ENCODE measurements at places on chromosomes 16 and 17.

- DNase-seq, result no peak
These were observed 10.9 kb upstream of the AMFR start for GRCh38 chr16:56436258-56436657.

DNA sequence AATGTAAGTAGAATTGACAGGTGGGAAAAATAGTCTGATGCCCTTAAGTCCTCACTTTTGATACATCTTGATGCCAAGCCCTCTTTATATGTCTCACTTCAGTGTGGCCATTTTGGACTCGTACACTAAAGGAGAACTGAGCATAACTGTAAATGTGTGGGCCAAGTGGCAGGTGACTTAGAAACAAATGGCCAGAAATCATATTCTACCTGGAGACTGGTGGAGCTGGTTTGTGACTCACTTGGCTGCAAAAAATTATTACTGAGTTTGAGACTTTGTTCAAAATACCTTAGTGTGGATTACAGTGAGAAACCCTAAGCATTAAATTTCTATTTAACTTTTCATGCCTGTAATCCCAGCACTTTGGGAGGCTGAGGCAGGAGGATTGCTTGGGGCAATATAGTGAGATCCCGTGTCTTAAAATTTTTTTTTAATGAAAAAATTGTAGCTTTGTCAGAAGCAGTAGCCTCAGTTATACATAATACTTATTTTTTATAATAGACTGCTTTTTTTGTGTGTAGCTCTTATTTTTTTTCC lies 5.0 kb downstream of the HAPSTR1 start:
- no peak for DNase-seq

- no peak for DNase-seq
These were observed 6.3 kb upstream of the CEP131 start for GRCh38 chr17:81228834-81229665.

DNA sequence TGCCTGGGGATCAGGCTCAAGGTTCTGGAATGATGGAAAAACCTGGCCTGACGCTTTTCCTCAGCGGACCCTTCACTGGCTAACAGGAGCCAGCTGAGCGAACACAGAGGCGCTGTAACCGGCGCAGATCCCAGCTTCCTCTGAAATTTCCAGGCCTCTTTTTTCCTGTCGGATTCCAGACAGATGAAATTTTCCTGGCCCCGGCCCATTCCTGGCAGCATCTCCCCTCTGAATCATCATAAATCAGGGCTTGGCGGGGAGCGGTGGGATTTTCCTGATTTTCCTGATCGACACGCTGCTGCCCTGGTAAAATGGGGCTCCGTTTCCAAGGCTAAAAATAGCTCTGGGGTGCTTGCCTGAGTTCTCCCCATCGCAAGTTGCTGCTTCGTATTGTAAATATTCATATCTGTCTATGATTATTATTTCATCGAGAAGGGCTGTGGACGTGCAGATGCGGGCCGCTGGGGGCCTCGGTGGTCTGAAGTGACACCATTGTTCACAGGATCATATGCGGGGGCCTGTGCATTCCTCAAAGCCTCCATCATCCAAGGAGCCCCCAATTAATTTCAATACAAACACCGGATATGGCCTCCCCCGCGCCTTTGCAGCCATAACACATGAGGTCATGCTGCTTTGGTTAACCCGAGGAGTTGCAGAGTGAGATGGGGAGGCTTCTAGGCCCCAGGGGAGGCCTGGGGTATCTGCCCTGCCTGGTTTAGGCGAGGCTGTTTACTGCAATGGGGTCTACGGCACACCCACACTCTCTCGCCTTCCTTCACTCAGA lies 45.8 kb upstream of the ETV4 start:
- peak; percentile 43 for DNase-seq

- no peak for DNase-seq
These were observed 165.7 kb downstream of the SHISA6 start for GRCh38 chr17:11406716-11407115.

GRCh38 chr17:32659419-32659842 lies 172.6 kb downstream of the CDK5R1 start:
- peak; percentile 86 for DNase-seq

DNA sequence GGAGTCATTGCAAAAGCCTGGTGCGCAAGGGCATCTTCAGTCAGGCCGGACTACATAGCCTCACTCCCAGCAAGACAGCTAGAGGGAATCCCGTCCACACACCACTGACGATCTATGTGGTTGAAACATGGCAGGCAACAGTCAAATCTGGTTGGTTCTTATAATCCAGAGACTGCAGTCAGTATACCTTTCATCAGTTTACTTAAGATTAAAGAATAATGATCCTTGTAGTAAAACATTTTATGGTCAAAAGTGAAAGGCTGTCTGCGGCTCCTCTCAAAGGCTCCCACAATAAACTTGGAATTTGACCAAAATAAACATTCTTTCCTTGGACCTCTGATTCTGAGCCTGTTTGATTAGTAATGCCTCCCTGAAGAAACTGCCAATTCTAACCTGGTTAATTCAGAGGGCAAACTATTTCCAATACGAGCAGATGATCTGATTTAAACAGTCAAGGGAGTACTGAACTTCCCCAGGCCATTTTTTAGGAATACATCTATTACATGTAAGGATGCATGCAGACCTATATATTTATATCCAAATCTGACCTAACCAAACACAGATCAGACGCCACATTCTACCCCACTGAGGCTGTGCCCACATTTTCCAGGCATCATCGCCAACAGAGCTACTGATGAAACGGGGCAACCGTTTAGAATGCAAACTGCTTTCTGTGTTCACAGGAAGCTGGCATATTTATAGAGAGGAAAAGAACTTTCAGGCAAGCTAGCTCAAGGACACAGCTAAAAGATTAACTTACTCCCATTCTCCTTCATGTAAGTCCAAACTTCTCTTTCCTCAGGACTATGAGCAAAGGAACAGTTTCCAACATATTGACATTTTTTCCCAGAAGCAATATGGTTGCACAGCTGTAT lies 15.3 kb upstream of the TXNDC11 start:
- peak; percentile 92 for DNase-seq

GRCh38 chr17:30505868-30506417 lies 28.7 kb downstream of the GOSR1 start:
- DNase-seq, result no peak

DNA sequence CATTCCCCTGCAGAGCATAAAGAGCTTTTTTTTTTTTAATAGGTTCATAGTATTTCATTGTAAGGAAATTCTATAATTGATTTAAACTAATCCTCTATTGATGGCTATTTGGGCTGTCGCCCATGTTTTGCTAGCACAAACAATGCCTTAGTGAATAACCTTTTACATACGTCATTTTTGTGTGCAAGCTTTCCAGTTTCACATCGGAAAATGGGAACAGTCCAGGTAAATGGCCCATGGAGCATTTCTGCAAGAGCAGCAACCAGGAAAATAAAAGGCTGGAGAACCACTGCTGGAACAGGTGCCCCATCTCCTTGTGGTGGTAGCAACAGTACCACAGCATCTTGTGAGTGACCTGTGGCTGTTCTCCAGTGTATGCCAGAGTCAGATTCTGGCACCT lies 48.6 kb downstream of the CDH1 start:
- DNase-seq, result no peak

DNA sequence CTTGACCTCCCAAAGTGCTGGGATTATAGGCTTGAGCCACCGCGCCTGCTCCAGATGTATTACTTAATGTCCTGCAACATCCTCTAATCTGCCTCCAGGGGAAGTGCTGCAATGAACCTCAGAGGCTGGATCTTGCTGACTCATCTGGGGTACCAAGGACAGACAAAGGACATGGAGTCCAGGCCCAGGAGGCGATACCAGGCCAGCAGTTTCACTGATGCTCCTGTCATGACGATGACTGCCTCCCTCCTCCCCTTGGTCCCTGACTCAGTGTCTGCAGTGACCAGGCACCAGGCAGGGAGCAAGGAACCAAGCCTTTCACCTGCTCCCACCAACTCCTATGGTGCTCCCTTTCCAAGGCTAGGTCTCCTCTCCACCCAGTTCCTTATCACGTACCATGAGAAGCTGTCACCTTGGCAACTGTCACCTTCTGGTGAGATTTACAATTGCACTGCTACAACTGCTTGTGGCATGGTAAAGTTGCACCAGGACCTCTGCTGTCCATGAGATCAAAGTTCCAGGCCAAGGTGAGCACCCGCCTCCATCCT lies 21.6 kb upstream of the PHOSPHO1 start:
- peak; percentile 62 for DNase-seq

GRCh38 chr17:2990396-2990795 lies 73.0 kb downstream of the OR1D5 start:
- DNase-seq, result no peak

DNA sequence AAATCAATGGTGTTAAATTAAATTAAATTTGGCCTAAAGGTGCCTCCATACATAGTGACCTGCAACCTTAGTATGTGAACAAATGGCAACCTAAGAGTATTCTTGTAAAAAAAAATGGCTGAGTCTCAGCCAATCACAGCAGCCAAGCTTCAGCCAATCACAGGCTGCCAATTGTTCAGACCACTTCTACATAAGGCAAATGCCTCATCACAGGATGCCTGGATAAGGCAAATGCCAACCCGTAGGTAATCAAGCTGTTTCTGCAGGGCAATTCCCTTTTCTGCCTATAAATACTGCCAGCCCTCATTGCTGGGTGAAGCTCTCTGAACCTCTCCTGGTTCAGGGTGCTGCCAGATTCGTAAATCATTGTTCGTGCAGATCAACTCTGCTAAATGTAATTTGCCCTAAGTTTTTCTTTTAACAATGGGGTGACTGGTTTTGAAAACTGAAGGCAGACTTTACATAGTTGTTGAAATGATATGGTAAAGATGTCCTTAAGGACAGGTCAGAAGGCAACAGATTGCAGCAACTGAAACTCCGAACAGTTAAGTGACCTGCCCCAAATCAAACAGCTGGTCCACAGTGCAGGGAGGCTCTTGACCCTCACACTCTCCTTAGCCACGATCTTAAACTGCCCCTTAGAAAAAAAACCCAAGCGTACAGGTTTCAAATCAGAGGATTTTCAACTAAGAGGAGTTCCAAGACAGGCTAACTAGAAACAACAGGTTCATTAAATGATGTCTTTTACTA lies 50.3 kb downstream of the N4BP1 start:
- no peak for DNase-seq

GRCh38 chr16:80059836-80060235 lies 459.3 kb upstream of the MAF start:
- DNase-seq, result no peak

DNA sequence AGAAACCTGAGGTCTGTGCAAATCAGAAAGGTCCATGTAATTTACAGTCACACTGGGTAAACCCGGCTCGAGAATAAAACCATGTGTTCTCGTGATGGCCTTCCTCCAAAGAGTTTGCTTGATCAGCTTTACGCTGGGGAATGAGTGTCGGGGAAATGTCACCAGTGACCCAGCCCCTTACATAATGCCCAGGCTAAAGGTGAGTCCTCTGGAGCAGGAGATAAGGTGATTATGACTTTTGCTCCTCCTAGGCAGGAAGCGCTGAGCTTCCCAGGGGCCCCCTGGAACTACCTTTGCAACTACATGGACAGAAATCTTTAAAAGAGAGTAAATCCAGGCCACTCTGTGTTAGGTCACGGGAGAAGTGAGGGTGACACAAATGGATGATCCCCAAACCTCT lies 15.7 kb downstream of the SLC6A4 start:
- no peak for DNase-seq

DNA sequence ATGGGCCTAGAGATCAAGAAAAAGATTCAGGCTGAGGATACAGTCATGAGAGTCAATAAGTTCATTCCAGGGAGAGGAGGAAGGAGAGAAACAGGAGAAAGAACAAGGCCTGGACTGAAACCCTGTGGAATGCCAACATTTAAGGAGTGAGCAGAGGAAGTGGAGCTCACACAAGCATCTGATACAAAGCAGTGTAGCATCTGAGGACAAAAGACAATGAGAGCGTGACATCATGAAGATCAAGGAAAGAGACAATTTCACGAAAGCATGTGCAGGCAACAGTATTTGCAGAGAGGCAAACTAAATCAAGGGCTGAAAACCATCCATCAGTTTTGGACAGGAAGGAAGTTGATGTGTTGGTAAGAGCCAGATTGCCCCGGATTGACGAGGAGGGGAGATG lies 25.3 kb upstream of the SCNN1B start:
- no peak for DNase-seq

DNA sequence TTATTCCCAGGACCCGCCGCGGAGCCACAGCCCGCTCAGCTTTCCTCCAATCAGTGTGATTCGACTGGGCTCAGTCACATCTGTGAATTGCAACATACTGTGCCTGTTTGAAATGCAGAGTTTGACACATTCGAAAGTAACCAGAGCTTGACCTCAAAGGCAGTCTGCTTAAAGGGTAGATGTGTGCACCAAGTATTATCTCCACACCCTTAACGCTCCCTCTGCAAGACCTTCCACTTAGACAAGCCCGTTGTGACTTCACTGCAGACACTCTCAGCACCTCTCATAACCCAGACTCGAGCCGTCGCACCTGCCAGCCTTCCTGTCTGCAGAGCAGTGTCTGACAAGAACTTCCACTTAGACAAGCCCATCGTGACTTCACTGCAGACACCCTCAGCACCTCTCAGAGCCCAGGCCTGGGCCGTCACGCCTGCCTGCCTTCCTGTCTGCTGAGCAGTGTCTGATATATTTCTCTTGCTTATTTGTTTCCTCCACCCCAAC lies 3.7 kb downstream of the KLHDC4 start:
- no peak for DNase-seq

GRCh38 chr17:49566668-49567071 lies 9.0 kb upstream of the NXPH3 start:
- DNase-seq, result peak; percentile 32
